ENCODE measurements at places on chromosomes 3 and 15. TPM values are rescaled to one million over a fixed set of nuclear protein-coding genes. Genes with fewer than 3 reads are reported as not detected.
A peak's percentile ranks its signal among the peaks of the same experiment; 100 is the strongest.

GRCh38 chr3:33019981-33020380 lies 68.5 kb downstream of the CCR4 start:
- H3K27ac ChIP-seq: no peak overlapping the region
- peaks cover 28% of the 10 kb centered on the region for H3K36me3 ChIP-seq
- H3K4me1 ChIP-seq: peaks cover 20% of the 10 kb centered on the region
- no peaks in the 10 kb centered on the region for H3K27me3 ChIP-seq

GRCh38 chr3:16817197-16817596 lies 67.6 kb upstream of the PLCL2 start:
- no peak for DNase-seq
- H3K27me3 ChIP-seq: no peaks in the 10 kb centered on the region
- H3K36me3 ChIP-seq: no peaks in the 10 kb centered on the region

DNA sequence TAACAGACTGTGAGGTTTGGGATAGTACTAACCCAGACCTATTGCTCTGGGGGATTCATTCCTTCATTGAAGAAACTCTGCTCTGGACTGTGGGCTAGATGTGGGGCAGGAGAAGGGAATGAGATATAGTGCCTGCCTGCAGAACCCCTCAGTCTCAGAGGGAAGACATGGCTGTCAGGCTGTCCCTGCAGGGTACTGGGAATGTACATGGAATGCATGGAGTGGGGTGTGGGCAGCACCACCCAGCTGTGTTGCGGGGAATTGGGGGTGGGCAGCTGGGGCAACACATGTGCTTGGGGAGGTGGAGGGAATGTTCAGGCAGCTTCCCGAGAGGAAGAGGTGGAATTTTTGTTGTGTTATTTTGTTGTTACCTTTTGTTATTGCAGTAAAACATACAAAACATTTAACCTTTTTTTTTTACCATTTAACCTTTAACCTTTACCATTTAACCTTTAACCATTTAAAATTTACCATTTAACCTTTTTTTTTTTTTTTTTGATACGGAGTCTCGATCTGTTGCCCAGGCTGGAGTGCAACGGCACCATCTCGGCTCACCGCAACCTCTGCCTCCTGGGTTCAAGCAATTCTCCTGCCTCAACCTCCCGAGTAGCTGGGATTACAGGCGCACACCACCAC lies 7.3 kb downstream of the PAQR5 start:
- DNase-seq: no peak
- peaks cover 10% of the 10 kb centered on the region for H3K27me3 ChIP-seq
- no peaks in the 10 kb centered on the region for H3K4me1 ChIP-seq
- H3K27ac ChIP-seq: no peak overlapping the region
- H3K4me3 ChIP-seq: no peak overlapping the region
- H3K36me3 ChIP-seq: peaks cover 3% of the 10 kb centered on the region

GRCh38 chr3:118011910-118012309 lies 1022.7 kb downstream of the IGSF11 start:
- H3K27me3 ChIP-seq: no peaks in the 10 kb centered on the region
- H3K27ac ChIP-seq: no peak overlapping the region
- H3K4me1 ChIP-seq: no peaks in the 10 kb centered on the region
- DNase-seq: no peak
- H3K36me3 ChIP-seq: no peaks in the 10 kb centered on the region
- no peak overlapping the region for H3K4me3 ChIP-seq

DNA sequence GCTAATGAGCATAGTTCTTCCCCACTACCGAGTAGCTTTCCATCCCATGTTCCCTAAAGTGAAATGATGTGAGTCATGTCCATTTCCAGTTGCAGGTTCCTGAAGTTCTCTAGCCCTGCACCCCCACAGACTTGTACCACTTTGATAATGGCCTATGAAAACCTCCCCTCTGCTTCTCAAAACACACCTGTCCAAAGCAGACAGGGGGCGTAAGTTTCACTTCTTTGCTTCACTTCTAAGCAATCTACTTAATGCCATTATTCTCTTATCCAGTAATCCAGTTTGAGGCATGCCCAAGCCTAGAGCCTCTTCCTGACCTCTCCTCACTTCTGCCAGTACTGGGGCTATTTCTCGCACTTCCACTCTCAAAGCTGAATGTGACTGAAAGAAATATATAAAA lies 305.1 kb downstream of the IGSF11 start:
- no peaks in the 10 kb centered on the region for H3K36me3 ChIP-seq
- peaks cover 3% of the 10 kb centered on the region for H3K4me1 ChIP-seq
- DNase-seq: no peak
- no peak overlapping the region for H3K4me3 ChIP-seq
- H3K27me3 ChIP-seq: no peaks in the 10 kb centered on the region
- H3K27ac ChIP-seq: no peak overlapping the region

DNA sequence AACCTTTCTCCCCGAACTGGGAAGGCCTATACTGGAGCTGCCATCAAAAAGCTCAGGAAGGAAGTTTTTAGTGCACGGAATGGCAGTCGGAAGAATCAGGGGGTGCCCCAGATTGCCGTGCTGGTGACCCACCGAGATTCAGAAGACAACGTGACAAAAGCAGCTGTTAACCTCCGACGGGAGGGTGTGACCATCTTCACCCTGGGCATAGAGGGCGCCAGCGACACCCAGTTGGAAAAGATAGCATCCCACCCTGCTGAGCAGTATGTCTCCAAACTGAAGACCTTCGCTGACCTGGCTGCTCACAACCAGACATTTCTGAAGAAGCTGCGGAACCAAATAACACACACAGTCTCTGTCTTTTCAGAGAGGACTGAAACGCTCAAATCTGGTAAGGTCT lies 48.2 kb downstream of the COL6A6 start:
- no peak overlapping the region for H3K27ac ChIP-seq
- DNase-seq: no peak
- H3K4me1 ChIP-seq: no peaks in the 10 kb centered on the region
- H3K27me3 ChIP-seq: no peaks in the 10 kb centered on the region
- no peak overlapping the region for H3K4me3 ChIP-seq

Gene WNT7A
- total RNA-seq: not detected

GRCh38 chr3:64053581-64053980 lies 30.3 kb upstream of the PSMD6 start:
- peaks cover 32% of the 10 kb centered on the region for H3K4me1 ChIP-seq
- no peaks in the 10 kb centered on the region for H3K36me3 ChIP-seq
- H3K27me3 ChIP-seq: no peaks in the 10 kb centered on the region
- peak overlapping the region; percentile 79 for H3K27ac ChIP-seq

DNA sequence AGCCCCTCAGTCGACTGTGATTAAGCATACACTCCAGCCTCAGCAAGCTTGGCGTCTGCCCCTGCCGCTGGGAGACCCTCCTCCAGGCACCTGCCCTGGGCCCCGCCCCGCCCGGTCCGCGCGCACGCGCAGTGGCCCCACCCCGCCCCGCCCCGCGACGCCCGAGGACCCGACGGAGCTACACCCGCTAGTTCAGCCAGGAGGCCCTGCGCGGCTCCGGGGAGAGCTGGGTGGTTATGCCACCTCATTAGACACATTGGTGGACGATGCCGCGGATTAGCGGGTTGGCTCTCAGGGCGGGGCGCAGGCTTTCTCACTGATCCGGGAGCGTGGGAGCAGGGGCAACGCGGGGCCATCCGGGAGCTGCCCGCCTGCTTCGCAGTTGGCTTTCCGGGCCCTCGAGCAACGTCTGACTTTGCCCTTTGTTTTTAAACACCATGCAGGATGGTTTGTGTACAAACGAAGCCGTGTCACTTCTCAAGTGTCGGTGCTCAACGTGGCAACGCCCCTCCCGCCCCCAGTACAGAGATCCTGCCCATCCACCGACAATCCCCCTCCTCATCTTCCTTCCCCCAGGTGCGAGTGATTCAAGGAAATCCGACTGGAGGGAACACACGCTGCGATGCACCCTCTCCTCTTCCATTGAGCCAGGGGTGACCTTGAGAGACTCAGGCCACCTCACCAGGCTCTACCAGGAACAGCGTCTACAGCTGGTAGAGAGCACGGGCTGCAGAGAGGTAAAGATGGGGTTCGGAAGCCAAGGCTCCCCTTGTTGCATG lies 109.3 kb downstream of the SHQ1 start:
- H3K4me1 ChIP-seq: peaks cover 39% of the 10 kb centered on the region
- peak; percentile 43 for DNase-seq
- H3K27ac ChIP-seq: peak overlapping the region; percentile 64
- H3K4me3 ChIP-seq: peak overlapping the region; percentile 66

GRCh38 chr3:5069627-5070026 lies 52.5 kb upstream of the ARL8B start:
- H3K27me3 ChIP-seq: peaks cover 4% of the 10 kb centered on the region
- no peak for DNase-seq
- no peak overlapping the region for H3K4me3 ChIP-seq
- no peaks in the 10 kb centered on the region for H3K4me1 ChIP-seq
- H3K36me3 ChIP-seq: no peaks in the 10 kb centered on the region

- no peaks in the 10 kb centered on the region for H3K36me3 ChIP-seq
- no peak overlapping the region for H3K4me3 ChIP-seq
- no peaks in the 10 kb centered on the region for H3K4me1 ChIP-seq
- no peak overlapping the region for H3K27ac ChIP-seq
- no peak for DNase-seq
These were observed 194.5 kb upstream of the GAP43 start for GRCh38 chr3:115428841-115429240.

GRCh38 chr3:49652218-49652902 lies 21.8 kb upstream of the APEH start:
- no peak overlapping the region for H3K27ac ChIP-seq
- H3K4me1 ChIP-seq: peaks cover 5% of the 10 kb centered on the region
- no peak for DNase-seq

GRCh38 chr3:52030714-52031310 lies 25.6 kb downstream of the DUSP7 start:
- H3K4me3 ChIP-seq: no peak overlapping the region
- peaks cover 11% of the 10 kb centered on the region for H3K27me3 ChIP-seq
- H3K36me3 ChIP-seq: no peaks in the 10 kb centered on the region
- DNase-seq: no peak

GRCh38 chr3:9168241-9168741 lies 81.2 kb downstream of the SRGAP3 start:
- peaks cover 8% of the 10 kb centered on the region for H3K4me1 ChIP-seq
- H3K27ac ChIP-seq: no peak overlapping the region
- no peak overlapping the region for H3K4me3 ChIP-seq
- no peak for DNase-seq
- H3K27me3 ChIP-seq: peaks cover 2% of the 10 kb centered on the region

- H3K36me3 ChIP-seq: peaks cover 31% of the 10 kb centered on the region
- no peaks in the 10 kb centered on the region for H3K4me1 ChIP-seq
- H3K27me3 ChIP-seq: no peaks in the 10 kb centered on the region
- no peak overlapping the region for H3K4me3 ChIP-seq
These were observed 11.6 kb downstream of the EAF1 start for GRCh38 chr3:15438983-15439382.

DNA sequence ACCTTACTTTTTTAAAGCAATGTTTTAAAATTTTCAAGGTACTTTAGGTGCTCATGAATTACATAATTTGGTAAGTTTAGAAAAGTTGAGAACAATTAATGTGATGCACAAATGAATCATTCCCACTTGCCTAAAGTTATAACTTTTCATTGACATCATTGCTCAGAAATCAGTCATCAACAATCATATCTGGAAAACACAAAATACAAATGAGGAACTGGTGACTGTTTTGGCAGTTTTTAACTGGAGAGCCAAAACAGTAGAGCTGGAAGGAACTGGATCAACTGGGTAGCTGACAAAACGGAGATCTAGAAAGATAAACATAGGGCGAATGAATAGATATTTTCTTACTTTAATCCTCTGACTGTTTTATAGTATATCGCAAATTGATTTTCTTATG lies 767.1 kb downstream of the IGSF11 start:
- H3K27ac ChIP-seq: no peak overlapping the region
- no peak for DNase-seq
- H3K36me3 ChIP-seq: no peaks in the 10 kb centered on the region
- no peaks in the 10 kb centered on the region for H3K4me1 ChIP-seq

- no peak overlapping the region for H3K27ac ChIP-seq
- no peaks in the 10 kb centered on the region for H3K4me1 ChIP-seq
- H3K27me3 ChIP-seq: no peaks in the 10 kb centered on the region
- no peak for DNase-seq
These were observed 96.8 kb downstream of the SLMAP start for GRCh38 chr3:57852896-57853295.

DNA sequence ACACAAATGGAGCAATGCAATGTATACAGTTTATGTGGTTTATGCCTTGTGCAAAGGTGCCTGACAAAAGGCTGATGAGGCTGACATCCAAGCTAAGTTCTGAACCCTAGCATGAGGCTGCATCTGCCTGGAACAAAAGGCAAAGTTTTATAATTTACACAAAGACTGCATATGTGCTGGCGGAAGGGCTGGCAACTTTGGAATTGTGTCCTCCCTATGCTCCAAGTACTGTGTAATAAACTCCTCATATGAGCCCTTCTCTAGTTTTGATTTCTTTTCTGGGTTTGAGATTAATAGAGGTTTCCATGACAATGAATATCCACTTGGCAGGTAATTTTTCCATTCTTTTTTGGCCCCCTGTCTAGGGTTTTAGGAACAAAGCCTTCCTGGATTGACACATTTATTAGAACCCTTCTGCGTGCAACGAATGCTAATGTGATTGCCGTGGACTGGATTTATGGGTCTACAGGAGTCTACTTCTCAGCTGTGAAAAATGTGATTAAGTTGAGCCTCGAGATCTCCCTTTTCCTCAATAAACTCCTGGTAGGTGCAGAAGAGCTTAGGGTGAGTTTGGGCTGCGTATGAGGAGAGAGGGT lies 10.8 kb downstream of the PLA1A start:
- DNase-seq: no peak
- no peak overlapping the region for H3K27ac ChIP-seq
- H3K4me3 ChIP-seq: no peak overlapping the region
- peaks cover 2% of the 10 kb centered on the region for H3K27me3 ChIP-seq
- no peaks in the 10 kb centered on the region for H3K36me3 ChIP-seq

Gene NPAP1
- total RNA-seq: 0.18 TPM

GRCh38 chr3:37730825-37731224 lies 130.9 kb upstream of the CTDSPL start:
- peaks cover 63% of the 10 kb centered on the region for H3K36me3 ChIP-seq
- H3K4me1 ChIP-seq: peaks cover 19% of the 10 kb centered on the region
- H3K27me3 ChIP-seq: peaks cover 21% of the 10 kb centered on the region
- peak overlapping the region; percentile 76 for H3K27ac ChIP-seq

Gene GATM
- total RNA-seq: 3.5 TPM

DNA sequence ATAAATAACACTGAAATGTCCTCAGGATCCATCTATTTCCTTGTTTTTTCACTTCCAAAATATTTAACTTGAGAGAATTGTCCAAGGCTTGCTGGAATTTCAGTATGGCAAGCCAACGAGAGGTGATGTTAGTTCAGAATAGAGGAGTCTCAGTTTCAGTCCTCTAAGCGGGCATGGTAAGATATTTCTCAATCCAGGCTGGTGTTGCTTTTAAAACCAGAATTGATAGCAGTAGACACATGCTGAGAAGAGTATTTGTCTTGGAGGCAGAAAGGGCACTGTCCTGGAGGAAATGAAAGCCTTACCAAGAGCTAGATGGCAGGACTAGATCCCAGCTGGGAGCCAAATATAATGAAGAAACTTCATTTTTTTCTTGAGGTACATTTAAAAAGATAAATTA lies 23.1 kb downstream of the PHLDB2 start:
- peaks cover 18% of the 10 kb centered on the region for H3K36me3 ChIP-seq
- no peak overlapping the region for H3K4me3 ChIP-seq
- no peak for DNase-seq
- peaks cover 25% of the 10 kb centered on the region for H3K4me1 ChIP-seq

All from endothelial cell (in vitro differentiated cells).